NCI-H1694 (cell line): ENCODE measurements at places on chromosomes 7 and 10.
A peak's percentile ranks its signal among the peaks of the same experiment; 100 is the strongest.

GRCh38 chr10:34139559-34139958, 675.5 kb downstream of the PARD3 start:
- no peak for DNase-seq

DNA sequence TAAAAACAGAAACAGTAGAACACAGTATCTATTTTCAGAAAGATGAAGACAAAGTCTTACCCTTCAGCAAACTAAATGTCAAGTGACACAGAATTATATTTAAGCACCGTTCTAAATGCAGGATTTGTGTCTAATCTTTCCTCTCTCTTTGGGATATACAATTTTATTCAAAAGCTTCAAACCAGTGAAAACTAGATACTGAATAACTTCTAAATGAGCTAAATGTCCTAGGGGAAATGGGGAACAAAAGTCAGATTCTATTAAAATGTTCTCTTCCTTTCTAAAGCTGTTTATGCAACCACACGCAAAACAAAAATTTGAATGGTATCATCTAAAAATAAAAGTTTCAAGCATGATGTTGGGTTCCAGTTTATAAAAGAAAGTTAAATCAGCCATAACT, 136.4 kb upstream of the AOAH start:
- no peak for DNase-seq

GRCh38 chr10:116737627-116738327, 4.6 kb downstream of the HSPA12A start:
- no peak for DNase-seq

DNA sequence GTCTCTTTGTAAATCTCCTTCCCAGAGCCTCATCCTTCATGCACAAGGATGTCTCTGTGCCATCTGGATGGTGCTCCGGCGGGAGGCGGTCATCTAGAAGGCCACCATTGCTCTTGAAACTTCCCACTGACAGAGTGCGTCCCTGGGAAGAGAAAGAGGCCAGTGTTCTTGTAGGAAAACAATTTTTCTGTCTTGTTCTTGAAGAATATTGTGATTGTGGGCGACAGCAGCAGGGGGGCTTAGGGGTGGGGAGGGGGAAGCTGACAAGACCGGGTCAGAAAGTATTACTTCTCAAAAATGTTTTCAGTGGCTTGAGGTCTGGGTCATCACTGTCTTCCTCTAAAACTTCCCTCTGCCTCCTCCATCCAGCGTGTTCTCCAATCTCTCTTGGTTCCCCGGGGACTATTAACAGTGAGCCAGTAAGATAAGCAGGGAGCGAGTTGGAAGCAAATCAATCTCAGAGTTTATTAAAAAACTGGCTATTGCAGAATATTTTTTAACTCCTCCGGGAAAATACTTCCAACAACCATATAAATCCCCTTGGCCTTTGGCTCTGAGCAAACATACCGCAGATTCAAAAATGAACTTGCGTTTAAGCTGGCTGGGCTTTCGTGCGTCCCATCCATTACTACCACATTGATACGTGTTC, 597.8 kb upstream of the MGMT start:
- no peak for DNase-seq

DNA sequence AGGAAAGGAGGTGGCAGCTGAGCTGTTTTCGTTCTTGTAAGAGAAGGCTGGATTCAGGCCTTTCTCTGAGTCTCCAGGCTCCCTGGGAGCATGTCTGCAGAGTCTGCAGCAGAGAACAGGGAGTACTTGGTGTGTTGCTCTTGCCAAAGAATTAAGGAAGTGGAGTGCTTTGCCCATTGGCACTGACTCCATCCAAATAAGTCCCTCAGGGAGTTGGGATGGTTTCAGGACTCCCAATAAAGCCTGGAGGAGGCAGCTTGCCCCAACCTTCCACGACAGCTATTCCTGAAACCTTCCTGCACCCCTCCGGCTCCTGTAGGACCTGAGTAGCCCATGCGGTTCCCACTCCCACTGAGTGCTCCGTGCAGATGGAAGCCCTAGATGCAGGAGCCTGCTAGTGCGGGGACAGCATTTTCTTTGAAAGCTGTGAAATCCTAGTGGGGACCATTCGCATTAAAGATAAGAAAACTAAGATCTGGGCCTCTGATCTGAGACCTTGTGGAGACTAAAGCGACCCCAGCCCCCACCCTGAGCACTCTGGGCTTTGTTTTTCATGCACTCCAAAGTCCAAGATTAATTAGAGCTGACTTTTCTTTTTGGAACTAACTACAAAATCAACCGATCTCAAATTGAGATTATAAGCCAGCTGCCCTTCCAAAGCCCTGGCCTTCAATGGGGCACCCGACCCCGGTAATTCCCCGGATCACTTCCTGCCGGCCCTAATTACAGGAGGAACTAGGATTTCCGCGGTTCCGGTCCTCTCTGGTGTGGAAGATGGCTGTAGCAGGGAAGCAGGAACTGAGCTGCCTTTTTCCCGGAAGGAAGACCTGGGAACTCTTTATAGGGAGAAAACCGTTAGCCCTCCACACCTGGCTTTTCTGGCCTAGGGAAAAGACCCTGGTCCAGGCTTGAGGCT, 110.2 kb downstream of the COL13A1 start:
- DNase-seq = no peak

GRCh38 chr10:11678074-11678793, 63.9 kb upstream of the ECHDC3 start:
- no peak for DNase-seq

DNA sequence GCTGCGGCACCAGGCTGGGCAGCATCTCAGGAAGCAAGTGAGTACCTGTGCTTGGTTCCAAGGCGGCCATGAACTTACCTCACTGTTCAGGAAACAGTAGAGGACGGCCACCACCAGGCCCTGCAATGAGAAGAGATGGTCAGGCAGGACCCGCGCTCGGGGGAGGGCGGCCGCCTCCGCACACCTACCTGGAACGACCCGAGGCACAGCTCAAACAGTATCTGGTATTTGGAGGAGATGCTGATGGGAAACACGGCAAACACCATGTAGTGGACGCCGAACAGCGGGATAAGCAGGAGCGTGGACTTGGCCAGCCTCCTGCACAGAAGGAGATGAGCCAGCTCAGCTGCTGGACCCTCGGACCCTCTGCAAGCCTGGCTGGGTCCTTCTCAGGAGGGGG, 112.9 kb downstream of the VIPR2 start:
- no peak for DNase-seq

DNA sequence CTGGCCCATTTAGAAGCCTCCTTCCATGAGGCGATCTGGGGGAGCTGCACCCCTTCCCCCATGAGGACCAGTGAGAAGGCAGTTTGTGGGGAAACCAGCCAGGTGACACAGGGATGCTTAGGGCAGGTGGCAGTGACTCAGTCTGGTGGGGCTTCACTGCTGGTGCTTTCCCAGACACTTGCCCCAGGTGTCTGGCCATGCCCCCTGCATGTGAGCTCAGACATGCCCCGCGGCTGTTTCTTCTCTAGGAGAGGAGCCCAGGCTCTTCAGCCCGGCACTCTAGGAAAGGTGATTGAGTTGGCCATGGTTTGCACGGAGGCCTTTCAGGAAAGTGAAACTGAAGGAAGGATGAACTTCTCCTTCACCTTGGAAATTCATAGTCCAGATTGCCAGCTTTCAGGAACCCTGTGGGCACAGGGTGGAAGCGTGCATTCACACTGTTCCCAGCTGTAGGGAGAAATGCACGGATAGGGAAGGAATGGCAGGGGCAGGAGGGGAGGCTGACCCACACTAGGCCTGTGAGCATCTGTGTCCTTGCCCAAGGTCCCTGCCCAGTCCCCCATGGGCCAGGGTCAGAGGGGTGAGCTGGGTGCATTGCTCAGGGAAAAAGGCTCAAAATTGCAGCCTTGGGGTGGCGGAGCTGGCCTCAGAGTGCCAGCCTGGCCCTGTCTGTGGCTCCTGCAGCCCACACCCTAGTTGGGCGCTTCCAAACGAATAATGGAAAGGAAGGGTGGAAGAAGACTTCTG, 359.1 kb downstream of the GLRX3 start:
- no peak for DNase-seq

DNA sequence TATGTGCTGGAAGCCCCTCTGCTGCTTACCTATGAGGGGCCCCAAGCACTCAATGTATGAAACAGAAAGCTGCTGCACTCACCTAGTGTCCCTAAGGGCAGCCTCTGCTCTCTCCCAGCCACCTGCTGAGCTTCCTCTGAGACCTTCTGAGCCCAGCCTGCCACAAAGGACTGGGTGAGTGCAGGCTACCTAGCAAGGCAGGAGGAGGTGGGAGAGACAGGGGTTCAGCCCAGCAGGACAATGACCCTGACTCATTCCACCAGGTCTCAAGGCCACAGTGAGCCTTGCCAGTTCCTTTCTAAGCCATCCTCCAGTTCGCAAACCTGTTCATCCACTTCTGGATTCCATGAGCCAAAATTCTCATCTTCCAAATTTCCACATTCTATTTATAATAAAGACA, 16.3 kb downstream of the VOPP1 start:
- DNase-seq = no peak

GRCh38 chr7:55100544-55101327, 81.9 kb downstream of the EGFR start:
- DNase-seq = no peak

- DNase-seq = no peak
Observed at GRCh38 chr7:25642849-25643248, 414.6 kb upstream of the NPVF start.

GRCh38 chr7:82085116-82085515, 315.3 kb upstream of the HGF start:
- no peak for DNase-seq

DNA sequence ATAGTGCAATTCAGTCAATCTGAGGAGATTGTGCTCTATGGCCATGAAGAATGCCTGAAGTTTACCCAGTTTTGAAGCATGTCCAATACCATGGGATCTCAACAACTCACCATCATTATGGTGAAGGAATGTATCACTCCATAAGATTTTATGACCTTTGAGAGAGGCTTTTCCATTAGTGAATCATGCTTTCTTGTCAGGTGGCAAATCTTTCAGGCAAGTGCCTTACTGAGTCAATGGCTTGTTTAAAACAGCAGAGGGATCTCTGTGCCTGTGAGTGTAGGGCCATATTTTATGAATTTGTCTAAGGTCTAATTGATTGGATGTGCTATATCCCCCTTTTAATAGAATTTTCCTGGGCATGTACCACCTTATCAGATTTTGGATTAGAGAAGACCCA, 131.5 kb downstream of the CCDC7 start:
- DNase-seq = no peak

- DNase-seq = no peak
Observed at GRCh38 chr10:71296086-71296485, 23.0 kb upstream of the SLC29A3 start.

DNA sequence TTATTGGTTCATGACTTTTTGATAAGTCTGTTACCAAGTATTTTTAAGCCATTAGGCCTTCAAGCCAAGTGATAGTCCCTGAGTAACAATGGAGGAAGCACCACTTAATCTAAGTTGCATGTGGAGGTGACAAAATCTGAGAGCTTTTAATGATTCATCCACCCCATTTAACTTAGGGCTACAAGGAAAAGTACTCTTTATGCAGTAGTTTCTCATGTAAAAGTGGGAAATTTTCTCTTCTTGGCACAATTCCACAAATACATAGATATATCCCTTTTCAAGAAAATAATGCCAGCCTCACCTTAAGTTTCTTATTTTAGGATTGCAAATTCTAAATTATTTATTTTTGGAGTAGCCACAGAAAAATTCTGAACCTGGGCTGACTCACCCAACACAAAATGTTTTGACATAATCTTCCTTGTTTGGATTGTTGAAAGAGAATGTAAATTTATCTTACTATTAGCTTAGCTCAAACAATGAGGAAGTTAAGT, 85.7 kb downstream of the SUGCT start:
- DNase-seq = no peak

DNA sequence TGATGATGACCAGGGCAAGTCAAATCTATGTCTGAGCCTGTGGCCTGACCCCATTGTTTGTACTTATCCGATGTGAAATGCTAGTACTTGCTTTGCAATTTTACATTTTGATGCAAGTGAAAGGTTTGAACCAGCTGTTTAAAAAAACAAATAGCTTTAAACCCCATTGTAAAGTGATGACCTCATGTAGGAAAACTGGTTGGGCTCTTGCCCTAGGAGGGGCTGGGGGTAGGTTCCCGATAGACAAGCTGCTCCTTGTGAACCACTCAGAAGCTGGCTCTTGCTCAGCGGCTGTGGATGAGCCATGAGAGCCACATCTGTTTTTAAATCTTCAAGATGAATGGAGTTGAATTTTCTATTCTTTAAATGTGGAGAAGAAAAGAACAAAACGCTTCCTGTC, 185.3 kb downstream of the WDR11 start:
- DNase-seq = no peak

- DNase-seq = no peak
Observed at GRCh38 chr10:6177880-6178281, 24.9 kb upstream of the PFKFB3 start.

GRCh38 chr7:131895541-131896164, 339.2 kb upstream of the PODXL start:
- DNase-seq = no peak

DNA sequence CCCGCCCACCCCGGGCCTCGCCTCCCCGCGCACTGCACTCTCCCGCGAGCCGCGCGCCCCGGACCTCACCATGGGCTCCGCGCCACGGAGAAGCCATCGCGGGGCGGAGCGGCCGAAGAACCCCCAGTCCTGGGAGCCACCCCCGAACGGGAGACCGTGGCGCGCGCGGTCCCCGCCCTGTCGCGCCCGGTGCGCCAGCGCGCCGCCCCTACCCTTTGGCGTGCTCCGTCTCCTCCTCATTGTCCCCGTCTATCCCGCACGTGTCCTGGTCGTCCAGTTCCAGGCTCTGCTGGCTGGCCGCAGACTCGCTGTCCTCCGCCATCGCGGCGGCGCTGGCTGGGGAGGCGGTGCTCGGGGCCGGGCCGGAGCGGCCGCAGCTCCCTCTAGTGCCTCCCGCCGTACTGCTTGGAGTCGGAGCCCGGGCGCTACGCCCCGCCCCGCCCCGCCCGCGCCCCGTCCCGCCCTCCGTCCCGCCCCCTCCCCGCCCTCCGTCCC, at the start of gene NMT2:
NMT2 (minus strand) TSS at position 403 of the 495 bp plus-strand sequence; CDS start at position 322, 81 bp downstream.
- peak; percentile 69 for DNase-seq

DNA sequence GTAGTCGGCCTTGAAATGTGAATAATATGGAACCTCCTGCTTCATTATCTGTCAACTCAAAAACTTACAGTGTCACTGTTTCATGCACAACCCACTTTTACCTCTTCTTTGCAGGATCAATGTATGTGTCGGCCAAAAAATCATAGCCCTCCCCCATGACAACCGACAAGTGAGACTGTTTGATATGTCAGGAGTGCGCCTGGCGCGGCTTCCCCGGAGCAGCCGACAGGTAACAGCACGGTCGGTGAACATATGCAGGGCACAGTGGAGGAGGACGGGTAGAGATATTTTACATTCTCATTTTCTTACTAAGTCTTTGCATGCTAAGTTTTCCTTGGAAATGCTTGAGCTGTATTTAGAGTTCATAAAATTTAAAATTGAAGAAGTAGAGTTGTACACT, 68.6 kb downstream of the WDR37 start:
- no peak for DNase-seq
